ENCODE measurements at places on chromosomes 13 and 19.

- no peak for DNase-seq
These were observed 12.9 kb downstream of the TUBGCP3 start for GRCh38 chr13:112574834-112575613.

GRCh38 chr19:50626795-50627194, 12.9 kb downstream of the SYT3 start:
- no peak for DNase-seq

- DNase-seq: no peak
These were observed at the start of gene ZNF784 for GRCh38 chr19:55624109-55625003. ZNF784 (minus strand) TSS chr19:55624566; CDS start chr19:55624561, 5 bp downstream.

GRCh38 chr19:8569066-8569771, 8.0 kb downstream of the MYO1F start:
- peak; percentile 85 for DNase-seq

DNA sequence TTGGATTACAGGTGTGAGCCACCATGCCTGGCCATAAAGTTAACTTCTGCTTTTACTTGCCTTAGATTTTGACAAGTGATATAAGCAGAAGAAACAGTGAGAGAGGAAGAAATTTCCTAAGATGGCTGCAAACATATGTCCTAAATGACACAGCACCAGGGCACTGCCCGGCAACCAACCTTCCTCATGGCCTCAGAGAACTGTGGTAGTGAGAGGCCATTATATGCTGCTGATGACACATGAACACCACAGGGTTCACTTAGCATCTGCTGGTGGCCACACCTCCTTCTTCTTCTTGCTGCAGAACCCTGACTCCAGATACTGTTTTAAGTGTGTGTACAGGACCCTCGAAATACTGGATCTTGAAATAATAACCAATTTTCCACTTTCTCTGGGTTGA, 88.2 kb downstream of the KCTD12 start:
- DNase-seq: no peak

DNA sequence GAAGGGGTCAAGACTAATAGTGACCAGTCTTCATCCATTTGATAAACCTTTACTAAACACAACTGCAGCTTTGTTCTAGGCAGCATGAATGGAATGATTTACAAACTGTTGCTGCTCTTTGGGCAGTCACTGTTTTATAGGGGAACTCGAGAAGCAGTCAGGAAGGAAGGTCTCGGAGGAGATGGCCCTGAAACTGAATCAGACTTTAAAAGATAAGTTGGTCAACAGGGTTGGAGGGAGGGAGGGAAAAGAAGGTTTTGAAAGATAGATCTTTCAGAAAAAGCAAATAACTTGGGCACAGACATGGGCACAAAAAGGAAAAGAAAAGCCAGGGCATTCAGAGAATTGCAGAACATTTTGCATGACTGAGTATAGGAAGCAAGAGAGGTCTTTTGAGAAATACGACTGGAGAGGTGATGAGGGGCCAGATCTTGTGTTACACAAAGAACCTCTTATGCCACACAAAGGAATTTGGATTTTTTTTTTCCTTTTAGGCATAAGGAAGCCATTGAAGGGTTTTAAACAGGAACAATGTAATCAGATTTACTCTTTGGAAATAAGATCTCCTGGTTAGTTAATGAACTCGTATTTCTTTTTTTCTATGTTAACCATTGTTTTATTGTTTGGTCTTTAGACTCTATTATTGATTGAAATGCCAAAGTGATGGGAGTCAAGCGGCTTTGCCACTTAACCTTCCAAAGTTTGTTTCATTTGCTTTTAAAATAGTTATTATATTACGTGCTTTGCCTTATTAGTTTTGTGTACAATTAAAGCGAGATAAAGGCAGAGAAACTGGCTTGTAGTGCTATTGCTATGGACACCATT, 37.5 kb upstream of the SACS start:
- peak; percentile 44 for DNase-seq

DNA sequence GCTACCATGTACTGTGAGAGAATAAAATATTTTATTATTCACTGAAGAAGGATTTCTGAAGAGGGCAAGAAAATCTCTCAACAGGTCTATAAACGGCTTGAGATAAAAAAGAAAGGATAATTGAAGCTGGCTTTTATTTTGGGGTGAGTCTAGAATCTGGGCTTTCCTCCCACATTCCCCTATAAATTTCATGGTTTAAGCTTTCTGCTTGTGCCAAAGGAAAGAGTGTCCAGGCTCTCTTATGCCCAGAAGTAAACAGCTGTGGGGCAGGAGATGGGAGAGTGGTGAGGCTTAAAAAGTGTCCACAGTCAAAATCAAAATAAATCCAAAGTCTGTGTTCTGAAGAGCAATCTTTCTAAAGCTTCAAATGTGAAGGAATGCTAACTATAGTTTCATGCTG, 942.2 kb upstream of the MIR17HG start:
- DNase-seq: no peak

- no peak for DNase-seq
These were observed 57.1 kb downstream of the TRPM4 start for GRCh38 chr19:49214701-49215100.

- DNase-seq: no peak
These were observed 8.8 kb downstream of the INAFM1 start for GRCh38 chr19:47283405-47284059.

DNA sequence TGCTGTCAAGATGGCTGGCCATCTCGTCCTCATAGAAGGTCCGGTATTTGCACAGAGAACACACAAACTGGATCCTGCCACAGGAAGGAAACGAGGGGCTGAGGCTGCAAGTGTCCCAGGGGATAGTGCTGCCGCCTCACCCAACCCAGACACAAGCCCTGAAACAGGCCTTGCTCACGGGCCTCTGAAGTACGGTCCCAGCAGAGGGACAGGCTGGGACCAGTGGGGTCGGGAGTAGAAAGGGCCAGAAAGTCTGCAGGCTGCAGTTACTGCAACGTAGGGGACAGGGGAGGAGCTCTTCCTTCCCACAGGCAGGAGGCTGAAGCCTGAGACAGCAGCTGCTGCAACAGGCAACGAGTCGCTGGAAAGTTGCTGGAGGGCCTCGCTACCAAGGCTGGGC, 18.2 kb upstream of the AKAP8 start:
- no peak for DNase-seq

DNA sequence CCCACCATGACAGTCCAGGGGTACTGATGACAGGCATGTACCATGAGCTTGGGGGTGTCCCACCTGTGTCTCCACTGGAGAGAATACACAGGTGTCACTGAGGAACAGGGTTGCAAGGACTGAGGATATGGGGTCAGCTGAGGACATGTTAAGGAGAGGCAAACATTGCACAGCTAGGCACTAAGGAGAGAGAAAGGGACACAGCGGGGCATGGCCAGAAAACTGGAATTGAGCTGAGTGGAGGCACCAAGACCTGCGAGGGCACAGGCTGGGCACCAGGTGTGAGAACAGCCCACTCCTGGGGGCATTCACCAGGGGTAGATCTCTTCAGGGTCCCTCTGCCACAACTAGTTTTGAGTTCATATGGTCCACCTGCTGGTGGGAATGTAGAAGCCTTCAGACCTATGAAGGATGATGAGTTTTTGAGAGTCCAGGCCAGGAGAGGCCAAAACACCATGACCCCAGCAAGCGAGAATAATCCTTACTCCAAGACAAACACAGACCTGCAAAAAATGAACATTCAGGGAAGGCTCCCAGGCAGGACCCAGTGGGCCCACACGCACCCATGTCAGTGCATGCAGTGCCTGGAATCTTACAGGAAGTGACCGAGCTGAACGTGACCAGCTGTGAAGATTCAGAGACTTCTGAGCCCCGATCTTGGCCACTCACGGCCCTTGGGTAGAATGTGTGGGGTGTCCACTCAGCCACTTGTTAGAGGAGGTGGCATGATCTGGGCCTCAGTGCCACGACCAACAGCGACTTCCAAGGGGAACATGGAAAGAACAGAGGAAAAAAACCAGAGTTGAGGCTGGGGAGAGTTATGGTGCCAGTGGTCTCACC, 1.4 kb upstream of the ZNF584 start:
- DNase-seq: no peak

DNA sequence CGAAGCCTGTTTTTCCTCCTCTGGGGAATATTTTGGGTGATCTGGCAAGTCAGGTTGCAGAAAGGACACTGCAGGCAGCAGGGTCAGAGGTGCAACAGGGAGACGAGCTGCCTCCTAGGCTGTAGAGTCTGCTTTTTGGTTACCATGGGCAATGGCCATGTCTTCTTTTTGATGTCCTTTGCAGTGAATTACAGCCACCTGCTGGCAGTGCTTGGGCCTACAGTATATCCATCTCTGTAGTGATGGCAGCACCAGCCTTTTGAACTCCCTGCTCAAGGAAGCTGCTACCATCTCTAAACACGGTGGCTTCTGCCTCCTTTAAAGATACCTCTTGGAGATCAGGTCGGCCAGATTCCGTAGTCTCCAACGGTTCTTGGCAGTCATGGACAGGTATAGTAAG, 73.9 kb downstream of the WTIP start:
- DNase-seq: no peak

- no peak for DNase-seq
These were observed 15.4 kb downstream of the SHANK1 start for GRCh38 chr19:50703915-50704796.

GRCh38 chr13:106418556-106418955, 116.9 kb downstream of the EFNB2 start:
- peak; percentile 54 for DNase-seq

- no peak for DNase-seq
These were observed 5.3 kb downstream of the NDUFA3 start for GRCh38 chr19:54107876-54108490.

DNA sequence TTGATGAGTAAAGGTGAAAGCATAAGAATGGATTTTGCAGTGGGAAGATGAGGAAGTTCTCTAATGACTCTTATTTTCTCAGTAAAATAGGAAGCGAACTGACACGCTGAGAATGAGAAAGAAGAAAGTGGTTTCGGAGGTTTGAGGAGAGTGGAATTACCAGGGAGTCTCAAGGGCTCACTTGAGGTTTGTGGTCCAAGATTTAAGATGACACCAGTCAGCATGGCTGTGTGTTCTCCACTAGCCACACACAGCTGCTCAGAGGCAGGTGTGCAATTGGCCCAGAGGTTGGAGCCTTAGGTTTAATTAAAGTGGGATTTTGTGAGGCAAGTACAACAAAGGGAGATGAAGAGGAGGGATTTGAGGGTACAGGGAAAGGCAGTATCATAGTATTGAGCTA, 99.6 kb upstream of the NBEA start:
- DNase-seq: no peak

DNA sequence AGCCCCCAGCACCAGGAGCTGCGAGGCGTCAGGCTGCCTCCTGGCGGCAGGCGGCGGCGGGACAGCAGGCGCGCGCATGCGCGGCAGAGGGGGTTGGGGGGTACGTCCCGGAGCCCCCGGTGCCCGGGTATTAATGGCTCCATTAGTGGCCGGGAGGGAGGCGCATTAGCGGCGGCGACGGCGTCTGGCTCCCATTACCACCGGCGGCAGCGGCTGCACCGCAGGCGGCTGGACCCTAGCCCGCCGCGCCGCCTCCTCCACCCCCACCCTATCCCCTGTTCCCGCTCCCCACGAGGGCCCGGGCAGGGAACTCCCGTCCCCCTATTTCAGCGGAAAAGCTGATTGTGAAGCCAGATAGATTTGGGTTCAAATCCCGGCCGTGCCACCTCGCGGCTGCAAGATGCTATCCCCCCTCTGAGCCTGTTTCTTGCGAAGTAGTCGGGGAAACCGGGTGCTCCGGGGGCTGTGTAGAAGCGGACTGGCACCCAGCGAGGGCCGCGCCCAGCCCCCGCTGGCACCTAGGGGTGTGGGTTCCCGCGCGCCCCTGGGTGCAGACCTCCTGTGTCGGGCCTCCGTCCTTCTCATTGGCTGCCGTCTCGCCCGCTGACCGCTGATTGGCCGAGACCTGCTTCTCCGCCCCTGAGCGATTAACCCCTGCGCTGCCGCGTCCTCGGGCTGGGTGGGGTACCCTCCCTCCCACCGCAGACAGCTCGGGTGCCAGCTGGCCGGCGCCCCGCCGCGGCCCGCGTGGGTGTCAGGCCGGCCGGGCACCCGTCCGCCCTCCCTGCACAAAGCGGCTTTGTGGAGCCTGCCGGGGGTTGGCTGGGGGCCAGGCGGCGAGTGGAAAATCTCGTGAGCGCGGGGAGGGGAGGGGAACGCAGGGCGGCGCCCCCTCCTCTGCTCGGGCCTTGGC, 11.1 kb downstream of the CIC start:
- DNase-seq: no peak

- DNase-seq: no peak
These were observed 40.5 kb downstream of the USP12 start for GRCh38 chr13:27130979-27131623.

- peak; percentile 23 for DNase-seq
These were observed 2.4 kb upstream of the NTN5 start for GRCh38 chr19:48674921-48675824.

DNA sequence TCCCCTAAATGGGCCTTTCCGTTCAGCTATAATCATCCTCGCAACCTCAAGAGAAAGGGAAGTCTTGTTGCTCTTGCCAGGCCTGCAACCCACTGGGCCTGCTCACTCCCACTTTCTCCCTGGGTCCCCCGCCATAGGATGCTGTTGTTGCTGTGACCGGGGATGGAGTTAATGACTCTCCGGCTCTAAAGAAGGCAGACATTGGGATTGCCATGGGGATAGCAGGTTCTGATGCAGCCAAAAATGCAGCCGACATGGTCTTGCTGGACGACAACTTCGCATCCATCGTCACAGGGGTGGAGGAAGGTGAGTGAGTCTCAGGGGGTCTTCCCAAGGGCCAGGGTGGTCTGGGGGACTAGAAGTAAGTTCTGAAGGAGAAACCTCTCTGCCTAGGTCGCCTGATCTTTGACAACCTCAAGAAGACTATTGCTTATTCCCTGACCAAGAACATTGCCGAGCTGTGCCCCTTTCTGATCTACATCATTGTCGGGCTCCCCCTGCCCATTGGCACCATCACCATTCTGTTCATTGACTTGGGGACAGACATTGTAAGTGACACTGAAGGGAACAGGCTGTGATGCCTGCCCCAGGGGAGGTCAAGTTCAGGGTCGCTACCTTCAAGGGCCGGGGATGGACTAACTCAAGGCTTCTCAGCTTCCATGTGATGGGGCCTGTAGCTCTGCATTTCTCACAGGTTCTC, 26.8 kb downstream of the ATP12A start:
- no peak for DNase-seq

- no peak for DNase-seq
These were observed 1080.6 kb downstream of the PCDH17 start for GRCh38 chr13:58712191-58712590.

DNA sequence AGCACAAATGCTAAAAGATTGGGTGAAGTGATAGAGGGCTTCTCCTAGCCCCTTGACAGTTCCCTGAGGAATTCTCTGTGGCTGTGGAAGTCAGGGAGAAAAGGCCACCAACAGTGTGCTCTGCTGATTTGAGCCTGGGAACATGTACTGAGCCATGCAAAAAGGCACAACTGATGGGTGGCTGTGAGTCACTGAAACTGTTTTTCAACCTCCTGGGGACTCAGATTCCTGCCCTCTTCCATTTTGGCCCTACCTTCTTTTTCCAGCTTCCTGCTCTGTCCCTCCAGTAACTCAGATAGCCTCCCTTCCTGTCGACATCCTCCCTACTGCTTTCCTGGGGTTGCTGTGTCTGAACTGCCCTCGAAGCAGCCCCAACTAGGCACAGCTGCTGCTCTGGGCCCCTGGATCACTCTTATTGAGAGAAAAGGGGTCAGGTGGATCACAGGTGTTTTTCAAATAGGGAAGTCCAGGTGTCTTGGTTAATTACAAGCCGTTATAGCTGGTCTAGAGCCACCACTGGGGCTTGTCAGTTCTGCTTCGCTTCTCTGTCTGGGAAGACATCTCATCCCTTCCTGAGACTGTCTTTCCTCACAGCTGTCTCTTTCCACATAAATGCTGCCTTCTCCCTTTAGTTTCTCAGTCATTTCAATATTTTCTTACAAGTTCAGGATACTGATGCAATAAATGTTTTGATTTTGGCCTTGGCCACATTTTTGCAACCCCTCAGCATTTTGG, 13.7 kb downstream of the FAM124A start:
- no peak for DNase-seq

- DNase-seq: no peak
These were observed 94.3 kb downstream of the GPC6 start for GRCh38 chr13:93320942-93321341.

All from GM04503 (cell line).